ENCODE measurements at places on chromosomes 1 and 21.

- no peak for DNase-seq
These were observed 211.1 kb downstream of the MRPL39 start for GRCh38 chr21:25396135-25396711.

DNA sequence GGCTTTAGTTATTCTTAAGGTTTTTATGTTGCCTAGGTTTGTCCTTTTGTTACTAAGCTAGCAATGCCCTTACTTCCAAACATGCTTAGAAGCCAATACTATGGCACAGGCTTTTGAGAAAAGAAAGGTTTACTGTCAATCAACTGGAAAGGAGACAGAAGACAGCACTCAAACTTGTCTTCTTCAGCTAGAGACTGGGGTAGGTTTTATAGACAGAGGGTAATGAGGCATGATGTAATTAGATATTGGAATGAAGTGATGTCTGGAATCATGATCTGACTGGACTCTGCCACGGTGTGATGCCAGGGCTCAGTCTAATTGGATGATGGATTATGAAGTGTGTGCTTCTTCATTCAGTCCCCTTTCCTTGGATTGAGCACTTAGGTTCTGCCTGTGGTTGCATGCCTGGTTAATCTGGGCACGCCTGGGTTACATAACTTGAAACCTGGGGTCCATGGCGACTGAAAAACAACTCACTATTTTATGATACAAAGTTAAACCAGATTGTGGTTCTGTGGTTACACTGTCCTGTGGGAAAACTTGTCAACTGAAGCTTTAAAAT lies 625.8 kb downstream of the BRINP3 start:
- no peak for DNase-seq

DNA sequence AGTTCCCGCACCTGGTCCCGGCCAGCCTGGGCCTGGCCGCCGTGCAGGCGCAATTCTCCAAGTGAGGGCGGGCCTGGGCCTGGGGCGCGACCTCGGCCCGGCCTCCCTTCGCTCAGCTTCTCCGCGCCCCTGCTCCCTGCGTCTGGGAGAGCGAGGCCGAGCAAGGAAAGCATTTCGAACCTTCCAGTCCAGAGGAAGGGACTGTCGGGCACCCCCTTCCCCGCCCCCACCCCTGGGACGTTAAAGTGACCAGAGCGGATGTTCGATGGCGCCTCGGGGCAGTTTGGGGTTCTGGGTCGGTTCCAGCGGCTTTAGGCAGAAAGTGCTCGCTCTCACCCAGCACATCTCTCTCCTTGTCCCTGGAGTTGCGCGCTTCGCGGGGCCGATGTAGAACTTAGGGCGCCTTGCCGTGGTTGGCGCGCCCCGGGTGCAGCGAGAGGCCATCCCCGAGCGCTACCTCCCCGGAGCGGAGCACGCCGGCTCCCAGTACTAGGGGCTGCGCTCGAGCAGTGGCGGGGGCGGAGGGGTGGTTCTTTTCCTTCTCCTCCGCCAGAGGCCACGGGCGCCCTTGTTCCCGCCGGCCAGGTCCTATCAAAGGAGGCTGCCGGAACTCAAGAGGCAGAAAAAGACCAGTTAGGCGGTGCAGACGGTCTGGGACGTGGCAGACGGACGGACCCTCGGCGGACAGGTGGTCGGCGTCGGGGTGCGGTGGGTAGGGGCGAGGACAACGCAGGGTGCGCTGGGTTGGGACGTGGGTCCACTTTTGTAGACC lies 1.2 kb downstream of the OLIG1 start:
- DNase-seq: peak; percentile 13

- peak; percentile 54 for DNase-seq
These were observed 576 bp downstream of the ZFP69 start for GRCh38 chr1:40477678-40478053.

DNA sequence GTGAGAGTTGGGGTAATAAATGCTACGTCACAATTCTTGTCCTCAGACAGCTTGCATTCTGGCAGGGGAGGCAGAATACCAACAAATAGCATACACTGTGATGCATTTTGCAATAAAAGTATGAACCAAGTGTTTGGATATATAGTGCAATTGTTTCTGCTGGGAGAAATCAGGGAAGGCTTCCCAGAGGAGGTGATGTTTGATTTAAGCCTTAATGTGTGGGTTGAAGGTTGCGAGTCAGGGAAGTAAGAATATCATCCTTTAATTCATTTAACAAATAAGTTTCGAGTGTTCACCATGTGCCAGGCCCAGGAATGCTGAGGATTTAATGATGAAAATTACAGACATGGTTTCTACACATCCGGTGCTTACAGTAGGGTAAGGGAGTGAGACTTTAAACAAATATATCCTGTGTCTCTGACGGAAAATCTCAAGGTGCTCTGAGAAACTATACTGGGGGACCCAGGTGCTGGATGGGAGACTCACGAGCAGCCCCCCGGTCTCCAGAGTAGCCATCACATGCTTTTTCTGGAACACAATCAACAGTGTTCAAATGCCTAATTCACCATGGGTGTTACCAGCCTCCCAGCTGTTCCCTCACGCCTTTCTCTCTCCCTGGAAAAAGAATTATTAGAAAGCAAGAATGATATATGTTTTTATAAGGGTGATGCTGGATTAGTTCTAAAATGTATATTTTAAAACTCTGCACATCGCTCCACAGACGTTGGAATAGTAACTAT lies 31.7 kb downstream of the RASSF5 start:
- no peak for DNase-seq

DNA sequence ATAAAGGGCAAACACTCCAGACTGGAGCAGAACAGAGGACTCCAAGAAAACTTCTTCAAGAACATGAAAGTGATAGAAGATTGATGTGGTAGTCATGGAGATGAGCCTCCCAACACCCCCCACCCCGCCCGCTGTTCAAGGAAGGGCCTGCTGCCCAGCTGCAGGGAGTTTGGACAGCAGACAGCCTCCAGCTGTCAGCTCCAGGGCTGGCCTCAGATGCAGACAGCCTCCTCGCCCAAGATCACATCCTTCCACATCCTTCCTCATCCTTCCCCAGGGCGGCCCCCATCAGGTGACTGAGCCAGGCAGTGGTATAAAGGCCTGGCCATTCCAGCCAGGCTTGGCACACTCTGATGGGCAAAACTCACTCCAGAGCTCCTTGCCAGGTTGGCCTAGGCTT lies 24.6 kb downstream of the HMGN2 start:
- DNase-seq: no peak

GRCh38 chr1:16093611-16094010 lies 20.2 kb upstream of the FAM131C start:
- DNase-seq: no peak

- no peak for DNase-seq
These were observed 8.0 kb downstream of the STX6 start for GRCh38 chr1:181014477-181015250.

- DNase-seq: no peak
These were observed 1.7 kb downstream of the COL8A2 start for GRCh38 chr1:36123356-36123755.

GRCh38 chr21:27674041-27674615 lies 707.2 kb upstream of the ADAMTS5 start:
- peak; percentile 96 for DNase-seq
